ENCODE measurements at places on chromosomes 2 and 18.

DNA sequence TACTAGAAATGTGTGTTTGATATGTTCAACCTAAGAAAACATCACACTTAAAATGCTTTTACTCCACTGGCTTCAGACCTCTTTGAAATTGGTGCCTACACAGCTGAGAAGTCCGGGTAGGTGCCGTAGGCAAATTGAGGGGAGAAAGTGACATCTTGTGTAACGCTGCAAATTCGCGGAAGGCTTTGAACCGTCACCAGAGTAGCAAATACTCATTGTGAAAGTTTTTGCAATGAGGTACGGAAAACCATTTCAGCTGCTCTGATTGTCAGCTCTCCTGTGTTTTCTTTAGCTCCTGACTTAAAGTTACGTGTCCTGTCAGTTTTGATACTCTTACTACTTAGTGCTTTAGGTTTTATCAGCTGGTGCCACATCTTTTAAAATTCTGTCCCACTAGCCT, 224.5 kb downstream of the FAM210A start:
- DNase-seq: no peak

DNA sequence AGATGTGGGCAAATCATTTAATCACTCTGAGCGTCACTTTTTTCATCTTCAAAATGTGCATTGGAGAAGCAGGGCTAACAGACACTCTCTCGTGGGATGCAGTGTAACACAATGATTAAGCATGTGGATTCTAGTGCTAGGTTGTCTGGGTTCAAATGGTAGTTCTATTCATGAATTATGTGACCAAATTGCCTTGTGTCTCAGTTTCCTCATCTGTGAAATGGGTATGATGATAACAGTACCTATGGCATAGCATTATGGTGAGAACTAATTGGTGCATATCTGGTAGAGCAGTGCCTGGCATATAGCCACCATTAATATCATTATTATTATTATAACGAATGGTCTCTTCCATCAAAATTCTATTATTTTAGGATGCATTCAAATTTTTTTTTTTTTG, 142.4 kb upstream of the SIX3 start:
- DNase-seq: no peak

DNA sequence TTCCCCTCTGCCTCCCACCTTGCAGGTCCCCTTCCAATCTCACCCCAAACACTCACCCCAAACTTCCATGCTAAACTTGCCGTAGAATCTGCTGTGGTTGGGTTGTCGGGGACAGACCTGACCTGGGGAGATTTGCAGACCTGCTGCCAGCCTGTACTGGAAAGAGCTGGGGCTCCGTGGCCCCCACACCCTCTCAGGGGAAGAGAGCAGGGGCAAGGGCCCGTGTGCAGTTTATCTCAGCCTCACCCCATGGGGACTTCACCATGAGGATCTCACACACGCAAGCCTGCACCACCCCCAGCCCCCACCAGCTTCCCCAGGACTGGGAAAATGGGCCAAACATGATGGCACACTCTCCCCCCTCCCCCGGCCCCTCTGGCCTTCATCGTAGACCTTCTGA, 30.7 kb downstream of the KCNIP3 start:
- no peak for DNase-seq

DNA sequence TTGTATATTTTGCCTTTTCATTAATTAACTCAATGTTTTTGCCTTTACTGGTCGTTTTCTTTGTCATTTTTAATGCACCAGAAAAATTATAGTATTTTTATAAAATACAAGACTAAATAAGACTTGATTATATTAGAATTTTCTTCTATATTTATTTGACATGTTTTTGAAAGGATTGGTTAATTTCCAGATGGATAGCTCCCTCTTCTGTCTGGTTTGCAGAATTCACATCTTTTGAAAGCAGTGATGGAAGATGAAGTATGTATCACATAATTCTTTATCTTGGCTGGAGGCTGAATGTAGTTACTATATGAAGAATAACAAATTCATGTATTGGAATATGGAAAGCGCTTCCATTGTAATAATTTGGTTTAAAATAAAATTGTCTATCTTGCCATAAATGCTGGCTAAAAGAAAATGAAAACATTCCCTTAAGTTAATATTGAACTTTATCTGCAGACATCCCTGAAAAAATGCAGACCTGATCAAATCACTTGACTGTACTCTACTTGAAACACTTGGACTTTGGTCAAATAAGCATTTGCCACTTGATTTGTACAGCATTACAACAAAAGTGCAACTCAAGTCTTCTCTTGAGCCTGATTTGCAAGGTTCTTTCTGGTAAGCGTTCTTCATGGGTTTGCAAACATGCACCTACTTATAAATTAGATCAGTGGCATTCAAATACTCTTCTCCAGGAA, 86.3 kb upstream of the EFEMP1 start:
- no peak for DNase-seq

- no peak for DNase-seq
These were observed 279.5 kb downstream of the NBAS start for GRCh38 chr2:15281681-15282080.

- DNase-seq: no peak
These were observed 160.6 kb downstream of the METTL4 start for GRCh38 chr18:2410688-2411087.

DNA sequence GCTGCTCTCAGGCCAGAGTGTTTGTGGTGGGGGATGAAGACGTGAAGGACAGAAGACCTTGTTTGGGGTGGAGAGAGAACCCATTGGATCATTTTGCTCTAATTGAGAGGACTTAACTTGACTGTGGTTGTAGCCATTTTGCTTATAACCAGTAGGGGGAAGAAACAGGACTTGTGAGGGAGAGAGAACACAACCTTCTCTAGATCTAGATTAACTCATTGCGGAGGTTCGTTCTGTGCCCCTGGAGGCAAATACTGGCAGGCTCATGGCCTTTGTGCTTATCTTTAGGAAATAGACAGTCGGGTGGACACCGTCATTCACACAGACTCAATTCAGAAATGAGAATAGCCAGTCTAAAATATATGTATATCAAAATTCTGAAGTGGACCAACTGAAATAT, 147.0 kb upstream of the LHCGR start:
- no peak for DNase-seq

- no peak for DNase-seq
These were observed 22.5 kb downstream of the STAT4 start for GRCh38 chr2:191128172-191128910.

DNA sequence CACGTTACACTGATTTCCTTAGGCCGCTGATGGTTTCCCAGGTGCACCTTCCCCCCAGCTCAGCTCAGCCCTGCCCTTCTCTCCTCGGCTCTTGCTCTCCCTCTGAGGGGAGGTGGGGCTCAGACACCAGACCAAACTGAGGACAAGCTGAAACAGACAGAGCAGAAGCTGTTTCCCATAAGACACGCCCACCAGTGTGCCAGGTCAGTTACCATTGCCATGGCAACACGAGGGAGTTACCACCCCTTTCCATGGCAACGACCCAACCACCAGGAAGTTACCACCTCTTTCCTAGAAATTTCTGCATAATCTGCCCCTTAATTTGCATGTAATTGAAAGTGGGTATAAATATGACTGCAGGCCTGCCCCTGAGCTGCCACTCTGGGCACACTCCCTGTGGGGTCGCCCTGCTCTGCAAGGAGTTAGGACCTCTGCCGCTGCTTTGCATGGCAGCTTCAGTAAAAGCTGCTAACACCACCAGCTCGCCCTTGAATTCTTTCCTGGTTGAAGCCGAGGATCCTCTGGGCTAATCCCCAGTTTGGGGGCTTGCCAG, 120.9 kb upstream of the SMIM21 start:
- no peak for DNase-seq

DNA sequence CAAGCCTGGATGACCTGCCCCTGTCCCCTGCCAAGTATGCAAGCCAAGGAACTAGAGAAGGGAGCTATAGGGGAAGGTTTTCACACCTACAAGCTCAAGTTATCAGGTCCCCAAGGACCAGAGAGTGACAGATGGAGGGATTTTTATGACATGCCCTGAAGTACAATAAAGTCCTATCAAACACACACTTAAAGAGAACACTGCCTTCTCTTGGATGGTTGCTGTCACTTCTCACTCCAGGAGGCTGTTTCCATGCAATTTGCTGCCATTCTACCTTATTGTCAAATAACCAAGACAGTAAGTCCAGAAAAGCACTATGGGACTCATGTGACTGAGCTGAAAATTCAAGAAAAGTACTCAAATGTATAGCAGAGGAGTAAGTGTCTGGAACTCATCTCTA, 76.6 kb upstream of the DDX18 start:
- DNase-seq: no peak

DNA sequence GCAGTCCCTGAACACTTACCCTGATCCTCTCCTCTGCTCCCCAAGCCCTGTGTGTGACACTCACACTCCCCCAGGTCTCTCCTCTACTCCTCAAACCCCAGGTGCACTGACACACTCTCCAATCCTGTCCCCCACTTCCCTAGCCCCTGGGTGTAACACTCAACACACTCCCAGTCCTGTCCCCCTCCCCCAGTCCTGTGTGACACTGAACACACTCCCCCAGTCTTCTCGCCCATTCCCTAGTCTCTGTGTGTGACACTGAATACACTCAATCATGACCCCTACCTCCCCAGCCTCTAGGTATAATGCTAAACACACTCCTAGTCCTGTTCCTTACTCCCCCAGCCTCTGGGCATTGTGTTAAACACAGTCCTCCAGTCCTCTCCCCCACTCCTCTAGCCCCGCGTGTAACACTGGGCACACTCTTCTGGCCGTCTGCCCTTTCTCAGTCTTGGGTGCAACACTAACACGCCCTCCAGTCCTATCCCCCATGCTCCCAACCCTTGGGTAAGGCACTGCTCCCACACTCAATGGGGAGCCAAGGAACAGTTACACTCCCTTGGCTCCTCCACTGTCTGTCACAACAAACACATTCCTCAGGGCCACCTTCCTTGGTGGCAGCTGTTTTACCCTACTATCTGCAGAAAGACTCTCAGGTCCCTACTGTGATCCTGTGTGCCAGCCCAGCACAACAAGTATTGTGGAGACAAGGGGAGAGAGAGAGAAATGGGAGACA, 82.5 kb upstream of the PKDCC start:
- no peak for DNase-seq

- DNase-seq: no peak
These were observed 124.1 kb upstream of the MYT1L start for GRCh38 chr2:2455151-2455550.

DNA sequence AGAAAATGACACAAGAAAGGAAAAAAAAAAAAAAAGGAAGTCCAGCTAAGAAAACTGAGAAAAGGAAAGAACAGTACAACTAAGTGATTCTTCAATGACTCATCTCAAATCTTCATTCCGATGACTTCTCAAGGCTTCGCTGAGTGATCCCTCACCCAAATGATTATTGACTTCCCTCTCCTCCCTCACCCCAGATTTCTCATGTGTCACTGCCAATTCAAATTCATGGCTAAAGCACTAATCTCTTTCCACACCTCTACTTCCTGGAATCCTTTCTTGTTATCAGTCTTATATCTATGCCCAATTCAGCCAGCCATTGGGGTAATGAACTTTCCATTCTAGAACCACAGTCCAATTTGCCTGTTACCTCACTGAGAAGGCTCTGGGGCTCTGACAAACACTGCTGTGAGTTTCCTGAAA, 7.2 kb upstream of the ABCB11 start:
- DNase-seq: no peak
